ENCODE measurements at places on chromosomes 7 and 10. TPM values are rescaled to one million over a fixed set of nuclear protein-coding genes. Genes with fewer than 3 reads are reported as not detected.

The RNF32 gene
- 2.2 TPM for total RNA-seq

The HOXA3 gene
- total RNA-seq, result not detected

The PLEKHA1 gene
- total RNA-seq, result 4.1 TPM

The CD36 gene
- total RNA-seq, result not detected

The UPK3BL2 gene
- total RNA-seq, result 15.7 TPM

The PDCD4 gene
- total RNA-seq, result 46.1 TPM

The PSD gene
- 9.9 TPM for total RNA-seq

The HTR5A gene
- not detected for total RNA-seq

The P4HA1 gene
- total RNA-seq, result 54.5 TPM

The GRID1 gene
- not detected for total RNA-seq

The ATG9B gene
- 4.7 TPM for total RNA-seq

The HMX3 gene
- total RNA-seq, result not detected

The TRPV5 gene
- not detected for total RNA-seq

The AOC1 gene
- total RNA-seq, result not detected

The NME8 gene
- total RNA-seq, result not detected

The ATXN7L1 gene
- 8.5 TPM for total RNA-seq

The SEMA3D gene
- 0.60 TPM for total RNA-seq

The CAV2 gene
- not detected for total RNA-seq

The CBLL1 gene
- total RNA-seq, result 49.6 TPM

Data from activated T-helper 1 cell treated with anti-CD3 and anti-CD28 coated beads, Interleukin-12 subunit alpha, Interleukin-12 subunit beta, Interleukin-2, Interleukin-4 antibody, amounts not matched to agents 30 ng/mL and 10 ng/mL and 1 ng/mL, durations not matched to agents 14 hours and 24 hours and 36 hours (primary cell).